Activated naive CD4-positive, alpha-beta T cell (primary cell): ENCODE measurements at places on chromosomes 6 and 20.

DNA sequence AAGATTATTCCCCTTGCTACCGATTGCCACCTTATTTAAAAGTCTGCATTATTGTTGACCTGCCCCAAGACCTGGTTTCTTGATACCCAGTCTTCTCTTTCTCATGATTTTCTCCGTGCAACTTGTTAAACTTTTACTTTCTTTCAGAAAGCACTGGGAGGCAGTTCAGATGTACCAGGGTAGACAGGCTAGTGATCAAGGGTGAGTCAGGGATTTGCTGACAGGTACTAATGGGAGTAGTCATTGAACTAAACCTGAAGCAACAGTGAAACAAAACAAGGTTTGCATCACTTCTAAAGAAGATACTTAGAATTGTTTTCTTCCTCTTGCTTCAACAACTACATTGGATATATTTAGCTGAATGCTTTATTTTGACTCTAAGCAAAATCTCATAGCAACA is 124.4 kb downstream of the KCNQ5 start:
- DNase-seq: no peak

DNA sequence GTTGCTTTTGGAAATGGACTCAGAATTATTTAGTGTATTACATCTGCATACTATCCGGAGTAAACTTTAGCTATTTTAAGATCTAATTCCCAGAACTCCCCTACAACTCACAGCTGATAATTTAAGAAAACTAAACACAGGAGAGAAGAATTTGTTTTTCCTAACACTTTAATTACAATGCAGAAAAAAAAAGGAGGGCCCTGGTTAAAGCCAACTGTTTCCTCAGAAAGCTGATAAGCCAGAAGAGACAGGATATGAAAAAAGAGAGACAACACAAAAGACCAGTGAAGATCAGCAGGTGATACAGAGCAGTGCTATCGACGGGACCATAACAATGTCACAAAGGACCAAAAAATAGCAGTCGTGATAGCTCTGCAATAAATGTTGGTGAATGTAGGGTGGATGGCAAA is 5.8 kb downstream of the IFNGR1 start:
- DNase-seq: no peak

DNA sequence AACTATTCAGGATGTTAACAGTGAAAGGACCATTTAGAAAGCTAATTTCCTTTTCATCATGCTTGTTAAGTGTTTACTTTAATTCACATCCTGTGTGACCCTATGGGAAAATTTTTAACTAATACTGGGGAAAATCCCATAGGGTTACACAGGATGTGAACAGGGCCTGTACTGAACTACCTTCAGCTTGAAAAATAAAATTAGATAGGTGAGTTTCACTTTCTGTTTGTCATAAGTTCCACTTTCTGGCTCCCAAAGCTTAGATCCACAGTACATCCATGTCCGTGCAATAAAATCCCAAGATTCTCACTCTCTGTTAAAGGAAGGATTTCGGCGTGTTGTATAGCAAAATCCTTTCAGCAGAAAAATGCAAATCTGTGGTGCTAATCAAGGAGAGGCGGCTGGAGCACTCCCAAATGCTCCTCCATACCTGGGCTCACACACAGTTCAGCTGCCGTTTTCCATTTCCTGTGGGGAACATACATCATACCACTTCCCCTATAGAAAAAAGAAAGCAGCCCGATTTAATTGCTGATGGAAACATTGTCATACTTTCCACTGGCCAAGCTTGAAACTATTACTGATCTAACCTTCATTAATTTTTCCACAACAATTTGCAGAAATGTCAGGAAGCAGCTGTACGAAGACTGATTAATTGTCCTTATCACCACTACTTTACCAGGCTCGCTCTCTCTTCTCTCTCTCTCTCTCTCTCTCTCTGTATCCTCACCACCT is 125.2 kb downstream of the HIVEP2 start:
- DNase-seq: no peak

DNA sequence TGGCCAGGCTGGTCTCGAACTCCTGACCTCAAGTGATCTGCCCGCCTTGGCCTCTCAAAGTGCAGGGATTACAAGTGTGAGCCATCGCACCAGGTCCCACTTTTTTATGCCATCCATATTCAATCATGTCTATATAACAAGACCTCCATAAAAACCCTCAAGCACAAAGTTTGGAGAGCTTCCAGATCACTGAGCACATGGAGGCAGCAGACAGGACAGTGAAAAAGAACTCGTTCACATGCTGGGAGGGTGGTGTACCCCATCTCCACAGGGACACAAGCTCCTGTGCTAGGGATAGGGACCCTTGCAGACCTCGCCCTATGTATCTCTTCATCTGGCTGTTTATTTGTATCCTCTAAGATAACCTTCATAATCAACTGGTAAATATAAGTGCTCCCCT is 30.3 kb downstream of the KIF13A start:
- no peak for DNase-seq

- DNase-seq: no peak
Observed at GRCh38 chr6:160013987-160014868, 45.3 kb downstream of the IGF2R start.

DNA sequence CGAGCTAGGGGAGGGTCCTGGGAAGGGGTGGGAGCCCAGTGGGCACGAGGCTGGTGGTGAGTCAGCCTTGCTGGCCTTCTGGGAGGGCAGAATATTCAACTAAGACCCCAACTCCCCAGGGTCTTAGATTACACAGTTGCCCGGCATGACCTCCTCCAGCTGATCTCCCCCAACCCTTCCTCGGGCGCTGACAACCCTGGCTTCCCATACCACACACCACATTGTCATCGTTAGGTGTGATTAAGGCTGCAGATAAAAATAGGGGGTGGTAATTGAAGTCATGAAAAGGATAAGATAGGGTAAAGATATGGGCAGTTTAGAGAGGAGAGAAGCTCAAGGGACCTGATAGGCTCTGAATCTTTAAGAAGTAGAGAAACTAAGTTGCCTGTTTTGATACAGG is 10.5 kb downstream of the CDC40 start:
- no peak for DNase-seq

- DNase-seq: no peak
Observed at GRCh38 chr6:156026486-156027247, 571.0 kb upstream of the NOX3 start.

- DNase-seq: no peak
Observed at GRCh38 chr6:127191716-127192115, 73.2 kb downstream of the RSPO3 start.

- no peak for DNase-seq
Observed at GRCh38 chr20:53824779-53825178, 231.1 kb upstream of the ZNF217 start.

GRCh38 chr20:49237531-49237930 is 18.3 kb downstream of the DDX27 start:
- no peak for DNase-seq

GRCh38 chr20:59495894-59496510 is 108.3 kb upstream of the PHACTR3 start:
- DNase-seq: peak; percentile 63

GRCh38 chr20:25644814-25645213 is 21.0 kb upstream of the NANP start:
- no peak for DNase-seq

- DNase-seq: no peak
Observed at GRCh38 chr6:149094934-149095351, 222.6 kb upstream of the TAB2 start.

- no peak for DNase-seq
Observed at GRCh38 chr20:32116079-32116521, 6.6 kb downstream of the TM9SF4 start.

- no peak for DNase-seq
Observed at GRCh38 chr6:151561238-151561637, 67.4 kb downstream of the CCDC170 start.

DNA sequence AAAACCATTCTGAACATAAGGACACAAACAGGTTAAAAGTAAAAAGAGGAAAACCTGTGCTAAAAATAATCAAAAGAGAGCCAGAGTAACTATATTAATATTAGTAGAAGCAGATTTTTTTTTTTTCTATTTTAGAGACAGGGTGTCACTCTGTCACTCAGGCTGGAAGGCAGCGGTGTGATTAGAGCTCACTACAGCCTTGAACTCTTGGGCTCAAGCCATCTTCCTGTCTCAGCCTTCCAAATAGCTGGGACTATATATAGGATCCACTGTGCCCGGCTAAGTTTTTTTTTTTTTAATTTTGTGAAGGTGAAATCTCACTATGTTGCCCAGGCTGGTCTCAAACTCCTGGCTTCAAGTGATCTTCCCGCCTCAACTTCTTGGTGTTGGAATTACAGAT is 33.4 kb upstream of the PLN start:
- DNase-seq: no peak

DNA sequence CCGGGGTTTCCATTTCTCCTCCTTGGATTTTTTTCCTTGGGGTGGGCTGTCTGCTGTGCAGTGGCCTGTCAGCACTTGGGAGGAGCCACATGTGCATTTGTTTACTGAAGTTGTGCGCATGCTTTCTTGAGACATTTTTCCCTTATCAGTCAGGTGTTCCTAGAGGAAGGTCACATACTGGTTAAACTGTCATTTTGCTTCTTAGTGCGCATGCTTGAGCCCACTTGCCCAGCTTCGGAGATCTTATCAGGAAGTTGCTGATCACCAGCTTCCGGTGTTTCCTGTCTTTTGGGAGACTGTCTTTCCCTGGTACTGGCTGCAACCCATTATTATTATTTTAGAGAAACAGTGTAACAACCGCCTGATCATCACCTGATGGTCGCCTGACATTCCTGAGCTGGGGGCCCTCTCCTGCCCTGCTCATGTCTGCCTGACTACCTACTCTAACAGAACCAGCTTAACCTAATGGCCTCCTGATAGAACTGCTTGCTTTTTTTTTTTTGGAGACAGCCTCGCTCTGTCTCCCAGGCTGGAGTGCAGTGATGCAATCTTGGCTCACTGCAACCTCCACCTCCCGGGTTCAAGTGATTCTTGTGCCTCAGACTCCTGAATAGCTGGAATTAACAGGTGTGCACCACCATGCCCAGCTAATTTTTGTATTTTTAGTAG is 378 bp upstream of the ERVFRD-1 start:
- DNase-seq: no peak

GRCh38 chr6:118216751-118217150 is 309.7 kb downstream of the SLC35F1 start:
- DNase-seq: no peak

GRCh38 chr6:151056230-151056907 is 183.4 kb upstream of the AKAP12 start:
- no peak for DNase-seq

GRCh38 chr20:46322641-46323040 is 14.3 kb upstream of the CDH22 start:
- DNase-seq: no peak

GRCh38 chr6:81739230-81740195 is 13.0 kb downstream of the TENT5A start:
- no peak for DNase-seq

- DNase-seq: no peak
Observed at GRCh38 chr6:89120371-89120770, 2.5 kb upstream of the SRSF12 start.

- DNase-seq: no peak
Observed at GRCh38 chr6:40899684-40900155, 139.3 kb downstream of the UNC5CL start.

DNA sequence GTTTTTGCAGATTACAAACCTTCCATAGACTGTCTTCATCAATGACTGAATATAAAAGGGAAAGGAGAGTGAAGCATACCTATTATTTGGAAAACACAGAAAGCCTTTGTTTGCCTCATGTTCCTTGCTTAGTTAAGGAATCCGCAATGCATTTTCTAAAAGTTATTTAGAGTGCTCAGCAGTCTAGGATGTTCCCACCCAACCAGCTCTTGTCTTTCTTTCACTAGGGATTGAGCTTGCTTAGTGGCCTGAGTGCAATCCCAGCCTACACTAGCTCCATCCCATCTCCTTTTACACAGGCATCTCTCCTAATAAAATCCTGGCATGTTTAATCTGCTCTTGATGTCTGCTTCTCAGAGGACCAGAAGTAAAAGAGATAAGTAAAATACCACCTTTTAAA is 850.5 kb upstream of the GJE1 start:
- no peak for DNase-seq
